ENCODE measurements at places on chromosomes 2 and 18.

GRCh38 chr2:17107871-17108270, 410.4 kb downstream of the RAD51AP2 start:
- DNase-seq, result peak; percentile 16

GRCh38 chr18:49169037-49169521, 218.3 kb upstream of the SMAD7 start:
- peak; percentile 8 for DNase-seq

DNA sequence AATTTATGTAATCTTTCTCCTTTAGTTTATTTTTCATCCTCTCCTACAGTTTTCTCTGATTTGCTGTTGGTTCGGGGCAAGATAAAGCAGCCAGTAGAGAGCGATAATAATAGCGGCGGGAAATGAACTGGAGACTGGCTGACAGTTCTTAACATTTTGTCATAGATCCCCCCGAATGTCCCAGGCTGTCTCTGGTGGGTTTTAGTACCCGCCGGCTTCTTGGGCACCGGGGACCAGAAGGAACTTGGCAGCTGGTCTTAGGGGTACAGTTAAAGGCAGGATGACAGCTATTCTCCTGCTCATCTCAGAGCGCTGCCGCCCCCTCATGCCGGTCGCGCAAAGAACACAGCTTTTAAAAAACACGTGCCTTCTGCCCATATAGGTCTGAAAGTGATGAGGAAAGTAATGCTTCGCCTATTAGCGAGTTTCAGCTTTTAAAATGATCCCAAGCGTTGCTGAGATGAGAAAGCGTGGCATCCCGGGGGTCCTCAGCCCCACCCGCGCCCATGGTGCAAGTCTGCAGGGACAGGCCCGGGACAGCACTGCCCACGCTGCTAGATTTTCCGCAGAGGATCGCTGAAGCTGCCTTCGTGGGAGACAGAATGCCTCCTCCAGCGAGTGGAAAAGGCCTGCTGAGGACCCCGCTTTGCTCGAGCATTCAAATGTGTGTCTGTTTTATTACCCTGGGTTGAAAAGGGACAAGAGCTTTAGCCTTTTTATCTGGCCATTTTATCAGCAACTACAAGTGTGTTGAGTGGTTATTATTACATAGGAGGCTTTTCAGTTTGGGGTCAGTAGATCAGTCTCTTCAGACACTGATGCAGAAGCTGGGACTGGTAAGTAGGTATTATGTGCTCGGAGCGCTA, 3.8 kb downstream of the ONECUT2 start:
- DNase-seq, result peak; percentile 12

GRCh38 chr2:144522897-144523595, 3.1 kb upstream of the ZEB2 start:
- DNase-seq, result peak; percentile 70

DNA sequence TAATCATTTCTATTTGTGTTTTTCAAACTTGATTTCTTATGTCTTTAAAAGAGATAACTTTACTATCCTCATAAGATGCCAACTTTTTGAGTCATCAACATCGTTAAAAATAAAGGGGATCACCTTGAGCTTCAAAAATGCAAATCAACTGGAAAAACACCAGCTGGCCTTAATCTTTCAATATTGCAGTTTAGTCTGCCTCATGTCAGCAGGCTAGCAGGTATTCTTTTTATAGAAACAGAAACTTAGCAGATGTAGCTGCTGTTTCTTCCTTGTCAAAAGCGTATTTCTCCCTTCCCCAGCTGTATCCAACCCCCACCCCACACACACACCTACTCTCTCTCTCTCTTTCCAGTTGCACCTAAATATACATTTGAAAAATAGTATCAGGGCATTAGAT, 154.1 kb upstream of the ZNF804A start:
- no peak for DNase-seq

GRCh38 chr2:237122214-237122666, 36.6 kb downstream of the COPS8 start:
- DNase-seq, result peak; percentile 82

DNA sequence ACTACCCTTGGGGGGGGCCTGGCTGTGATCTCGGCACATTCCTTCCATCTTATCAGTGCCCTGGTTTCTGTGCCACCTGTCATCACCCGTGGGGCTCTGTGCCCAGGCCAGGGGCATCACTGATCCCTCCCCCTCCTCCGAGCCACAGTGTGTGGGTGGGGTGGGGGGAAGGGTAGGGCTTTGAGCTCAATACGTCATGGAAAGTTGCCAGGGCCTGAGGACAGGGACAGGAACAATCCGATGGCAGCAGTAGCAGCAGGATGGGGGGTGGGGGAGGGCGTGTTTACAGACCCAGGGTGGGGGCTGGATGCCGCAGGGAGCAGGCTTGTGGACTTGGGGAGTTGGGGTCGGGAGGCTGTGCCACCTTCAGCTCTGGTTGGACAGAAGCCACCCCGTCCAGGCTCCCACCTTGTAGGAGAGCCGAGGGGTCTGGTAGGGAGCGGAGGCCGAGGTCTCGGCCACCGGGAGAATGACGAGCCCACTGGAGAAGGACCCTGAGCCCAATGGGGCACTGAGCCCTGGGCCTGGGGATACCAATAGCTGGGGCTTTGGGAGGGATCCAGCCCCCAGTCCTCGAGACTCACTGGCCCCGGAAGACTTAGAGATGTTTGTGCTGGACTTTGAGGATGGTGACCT, 3.5 kb downstream of the SLC4A3 start:
- no peak for DNase-seq

DNA sequence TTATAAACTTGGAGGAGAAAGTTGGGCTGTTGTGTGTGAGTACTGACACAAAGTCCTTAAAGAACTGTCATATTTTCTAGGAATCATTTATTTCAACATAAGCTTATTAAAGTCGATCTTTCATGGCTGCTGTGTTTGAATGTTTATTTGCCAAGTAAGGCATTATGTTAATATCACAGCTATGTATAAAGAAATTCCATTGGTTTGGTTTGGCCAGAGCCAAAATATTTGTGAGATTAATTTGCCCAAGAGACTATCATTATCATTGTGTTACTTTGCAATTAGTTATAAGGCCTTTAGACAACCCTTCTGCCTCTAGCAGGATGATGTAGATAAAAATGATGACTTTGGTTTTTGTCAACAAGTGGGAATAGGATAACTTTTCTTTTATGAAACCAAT, 240.6 kb upstream of the NT5C1B start:
- DNase-seq, result no peak

DNA sequence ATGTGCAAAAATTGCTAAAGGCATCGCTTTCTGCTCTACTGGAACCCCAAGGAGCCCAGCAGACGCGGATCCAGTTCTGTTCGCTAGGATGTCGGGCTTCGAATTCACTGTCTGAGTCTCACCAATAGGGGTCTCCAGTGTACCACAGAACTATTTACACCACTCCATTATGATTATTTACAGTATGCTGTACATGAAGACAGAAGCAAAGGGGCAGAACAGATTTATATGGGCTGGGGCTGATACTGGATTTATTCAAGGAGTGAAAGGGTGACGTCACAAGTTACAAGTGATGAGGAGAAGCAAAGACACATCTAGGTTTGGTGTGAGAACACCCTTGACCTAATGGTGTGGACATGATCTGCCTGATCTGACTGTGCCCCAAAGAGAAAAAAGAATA, 185.3 kb upstream of the ATP5MC3 start:
- DNase-seq, result peak; percentile 75

GRCh38 chr2:237931205-237931721, 35.6 kb upstream of the UBE2F start:
- DNase-seq, result no peak

DNA sequence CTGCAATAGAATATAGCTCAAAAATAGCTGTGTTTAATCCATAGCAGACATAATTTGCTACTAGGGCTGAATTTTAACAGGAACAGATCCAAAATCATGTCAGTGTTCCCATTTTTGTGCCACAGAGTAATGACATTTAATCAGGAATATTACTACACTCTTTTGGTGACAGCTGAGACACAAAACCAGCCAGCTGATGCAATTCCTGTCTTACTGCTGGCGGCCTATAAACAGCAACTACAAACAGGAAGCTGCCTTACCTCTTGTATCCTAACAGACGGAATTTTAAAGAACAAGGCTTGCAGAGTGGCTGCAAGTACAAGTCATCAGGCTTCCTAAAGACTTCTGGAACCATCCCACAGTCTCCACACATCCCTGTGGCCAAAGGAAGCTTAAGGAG, 218.1 kb downstream of the ZNF521 start:
- no peak for DNase-seq

- DNase-seq, result no peak
Observed at GRCh38 chr2:120418174-120418787, 72.3 kb downstream of the INHBB start.

- peak; percentile 51 for DNase-seq
Observed at GRCh38 chr2:101474731-101475384, at the start of gene RFX8. TSS of gene RFX8 (minus strand) at chr2:101475112. CDS start at chr2:101466848, 8,264 bp downstream.

GRCh38 chr18:79896738-79897137, 54.7 kb downstream of the SLC66A2 start:
- no peak for DNase-seq

DNA sequence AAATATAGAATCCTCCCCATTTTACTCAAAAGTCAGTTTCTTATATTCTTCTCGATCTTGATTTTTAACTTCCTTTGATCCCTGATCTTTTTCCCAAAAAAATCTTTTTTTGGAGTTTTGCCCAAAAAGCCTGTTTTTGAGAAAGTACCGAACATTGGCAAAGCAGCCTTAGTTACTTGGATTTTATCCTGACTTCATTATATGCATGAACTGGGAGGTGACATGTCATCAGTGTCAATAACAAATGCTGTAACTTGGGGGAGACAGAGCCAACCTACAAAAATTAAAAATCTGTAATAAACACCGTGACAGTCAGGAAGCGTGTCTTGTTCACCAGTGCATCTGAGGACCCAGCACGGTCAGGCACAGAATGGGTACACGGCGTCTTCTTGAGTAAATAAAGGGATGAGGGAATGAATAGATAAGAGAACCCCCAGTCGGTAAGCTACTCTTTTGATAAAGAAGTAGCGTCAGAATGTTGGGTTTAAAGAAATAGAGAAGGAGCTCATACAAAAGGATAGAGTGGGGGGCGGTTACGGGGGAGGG, 24.9 kb downstream of the TRAPPC12 start:
- no peak for DNase-seq

GRCh38 chr2:33673937-33674336, 74.8 kb upstream of the FAM98A start:
- DNase-seq, result peak; percentile 13

GRCh38 chr2:226643946-226644282, 155.7 kb downstream of the IRS1 start:
- DNase-seq, result no peak

- DNase-seq, result no peak
Observed at GRCh38 chr18:79502782-79503181, 107.1 kb downstream of the NFATC1 start.

DNA sequence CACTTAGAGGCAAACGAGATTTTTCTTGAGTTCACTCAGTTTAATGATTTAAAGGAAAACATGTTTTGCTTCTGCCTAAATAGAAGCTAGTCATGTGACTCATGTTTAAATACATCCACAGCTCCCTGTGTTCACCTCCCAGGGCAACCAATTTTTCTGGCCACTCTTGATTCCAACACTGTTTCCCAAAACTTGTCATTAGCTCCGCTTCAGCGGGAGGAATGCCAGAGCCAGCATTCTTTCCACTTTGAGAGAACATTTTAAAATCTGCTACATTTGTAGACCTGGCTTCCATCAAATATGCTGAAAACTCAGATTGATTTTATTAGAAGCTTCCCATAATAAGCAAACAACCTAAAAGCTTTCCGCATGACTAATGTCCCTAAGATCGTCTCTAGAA, 2.8 kb upstream of the CYS1 start:
- DNase-seq, result no peak

GRCh38 chr2:155273323-155273722, 574.8 kb downstream of the KCNJ3 start:
- DNase-seq, result no peak

Data from GM23338 (cell line).